ENCODE measurements at places on chromosomes 1 and 21.
A peak's percentile ranks its signal among the peaks of the same experiment; 100 is the strongest.

DNA sequence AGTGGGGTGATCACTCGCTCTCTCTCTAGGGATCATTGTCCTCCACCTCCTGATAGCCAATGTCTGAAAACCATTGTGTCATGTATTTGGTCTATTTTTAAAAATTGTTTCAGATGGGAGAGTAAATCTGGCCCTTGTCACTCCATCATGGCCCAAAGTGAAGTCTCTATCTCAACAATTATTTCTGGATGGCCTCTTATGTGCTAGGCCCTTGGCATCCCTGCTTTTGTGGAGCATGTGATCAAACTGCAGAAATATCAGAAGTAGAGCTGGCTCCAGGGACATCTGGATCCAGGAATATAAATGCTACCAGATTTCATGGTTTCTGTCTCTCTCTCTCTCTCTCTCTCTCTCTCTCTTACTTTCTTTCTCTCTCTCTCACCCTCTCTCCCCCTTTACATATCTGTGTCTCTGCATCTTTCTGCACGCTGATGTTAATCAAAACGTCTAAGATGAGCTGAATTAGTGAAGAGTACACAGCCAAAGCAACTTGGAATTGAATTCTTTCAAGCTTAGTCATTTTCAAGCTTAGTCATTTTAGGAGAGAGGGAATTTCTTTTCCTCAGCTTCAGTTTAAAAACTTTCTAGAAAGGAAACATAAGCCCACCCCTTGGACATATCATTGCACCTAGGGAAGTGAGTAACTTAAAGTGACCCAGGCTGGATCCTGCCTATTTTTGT is 47.4 kb upstream of the DOCK7 start:
- no peak for DNase-seq

DNA sequence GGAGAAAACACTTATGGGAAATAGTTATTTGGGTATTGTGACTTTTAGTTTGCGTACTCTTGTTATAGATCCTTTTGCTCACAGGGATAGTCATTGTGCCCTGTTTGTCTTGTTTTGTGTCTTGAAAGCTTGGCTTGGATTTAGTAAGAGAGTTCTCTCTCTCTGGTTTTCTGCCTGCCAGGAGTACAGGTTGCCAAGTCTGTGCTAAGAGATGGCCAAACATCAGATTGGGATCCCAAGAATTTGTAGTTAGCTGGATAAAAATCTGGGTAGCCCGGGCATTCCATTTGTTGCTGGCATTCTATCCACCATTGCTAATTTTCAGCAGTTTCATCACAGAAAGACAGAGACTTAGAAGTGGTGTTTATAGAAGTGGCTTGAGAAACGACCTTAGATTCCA is 222.2 kb downstream of the NRIP1 start:
- no peak for DNase-seq

- peak; percentile 85 for DNase-seq
Observed at GRCh38 chr1:201597551-201598230, 58.8 kb downstream of the NAV1 start.

- DNase-seq, result no peak
Observed at GRCh38 chr1:22494943-22495579, 43.4 kb downstream of the ZBTB40 start.

- no peak for DNase-seq
Observed at GRCh38 chr1:230710543-230710904, 3.4 kb downstream of the AGT start.

GRCh38 chr1:161973924-161974845 is 49.5 kb downstream of the OLFML2B start:
- no peak for DNase-seq

- DNase-seq, result no peak
Observed at GRCh38 chr21:14771593-14771992, 225.5 kb upstream of the SAMSN1 start.

DNA sequence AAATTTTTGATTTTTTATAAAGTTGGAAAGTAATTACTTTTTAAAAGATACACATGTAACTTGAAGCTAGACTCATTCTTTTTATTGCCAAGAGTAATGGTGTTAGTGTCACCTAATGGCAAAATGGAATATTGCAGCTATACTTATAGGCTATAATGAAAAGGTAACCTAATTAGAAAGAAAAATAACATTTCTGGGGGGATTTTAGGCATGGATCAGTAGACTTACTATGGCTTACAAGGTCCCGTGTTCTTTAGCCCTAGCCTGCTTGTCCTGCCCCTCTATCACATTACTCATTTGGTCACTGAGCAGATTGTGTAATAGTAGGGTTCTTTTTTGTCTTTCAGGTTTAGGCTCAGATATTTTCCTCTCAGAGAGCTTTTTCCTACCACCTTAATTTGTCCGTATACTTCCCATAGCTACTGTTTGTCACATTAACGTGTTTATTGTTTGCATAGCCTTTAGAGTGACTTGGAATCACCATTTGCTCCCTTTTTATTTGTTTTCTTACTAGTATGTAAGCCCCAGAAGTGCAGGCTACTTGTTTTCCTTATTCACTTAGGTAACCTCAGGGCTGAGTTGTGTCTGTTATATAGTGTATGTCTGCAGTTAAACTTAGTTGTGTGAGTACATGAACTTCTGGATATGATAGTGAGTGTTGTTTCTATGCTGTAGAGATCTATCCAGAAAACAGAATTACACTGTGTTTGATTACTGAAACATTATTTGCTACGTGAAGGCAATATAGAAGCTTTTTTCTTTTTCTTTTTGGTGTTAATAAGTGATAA is 58.7 kb downstream of the RABGAP1L start:
- no peak for DNase-seq

- DNase-seq, result no peak
Observed at GRCh38 chr1:46039571-46040052, 92.8 kb downstream of the PIK3R3 start.

- DNase-seq, result no peak
Observed at GRCh38 chr1:115925467-115925866, 50.8 kb upstream of the SLC22A15 start.

GRCh38 chr1:85289848-85290335 is 13.5 kb upstream of the BCL10 start:
- DNase-seq, result no peak

GRCh38 chr1:24126018-24126671 is 14.2 kb upstream of the MYOM3 start:
- no peak for DNase-seq

DNA sequence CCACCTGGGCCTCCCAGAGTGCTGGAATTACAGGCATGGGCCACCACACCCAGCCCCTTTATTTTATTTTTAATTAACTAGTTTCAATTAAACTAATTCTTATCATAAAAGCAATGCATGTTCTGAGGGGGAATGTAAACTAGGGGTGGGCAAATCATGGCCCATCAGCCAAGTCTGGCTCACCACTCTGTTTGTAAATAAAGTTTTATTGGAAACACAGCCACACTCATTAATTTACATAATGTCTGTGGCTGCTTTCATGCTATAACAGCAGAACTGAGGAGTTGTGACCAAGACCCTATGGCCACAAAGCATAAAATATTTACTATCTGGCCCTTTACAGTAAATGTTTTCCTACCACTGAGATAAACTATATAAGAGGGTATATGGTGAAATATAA is 28.7 kb upstream of the IPO9 start:
- no peak for DNase-seq

GRCh38 chr1:205042911-205043806 is at the start of gene CNTN2:
Gene CNTN2, plus strand, starts transcription at chr1:205043212. Its CDS starts 9,974 bp downstream, at chr1:205053186.
- DNase-seq, result peak; percentile 10

- DNase-seq, result no peak
Observed at GRCh38 chr1:53799141-53799540, 39.0 kb downstream of the NDC1 start.

- DNase-seq, result no peak
Observed at GRCh38 chr1:172377565-172377964, 42.9 kb upstream of the C1orf105 start.

GRCh38 chr1:90579212-90579802 is 137.8 kb downstream of the BARHL2 start:
- DNase-seq, result no peak

GRCh38 chr1:167409183-167409582 is 109.1 kb downstream of the CD247 start:
- peak; percentile 22 for DNase-seq

GRCh38 chr1:53089478-53090226 is 27.6 kb downstream of the PODN start:
- DNase-seq, result peak; percentile 42

- peak; percentile 85 for DNase-seq
Observed at GRCh38 chr1:41268154-41268770, 26.2 kb upstream of the SCMH1 start.

- DNase-seq, result peak; percentile 21
Observed at GRCh38 chr1:24155011-24155782, 12.3 kb upstream of the IL22RA1 start.

- no peak for DNase-seq
Observed at GRCh38 chr1:22121421-22121911, 21.4 kb downstream of the WNT4 start.

- DNase-seq, result no peak
Observed at GRCh38 chr1:198467342-198467741, 73.1 kb downstream of the ATP6V1G3 start.

- DNase-seq, result peak; percentile 34
Observed at GRCh38 chr1:9539829-9540550, 725 bp downstream of the SLC25A33 start.

DNA sequence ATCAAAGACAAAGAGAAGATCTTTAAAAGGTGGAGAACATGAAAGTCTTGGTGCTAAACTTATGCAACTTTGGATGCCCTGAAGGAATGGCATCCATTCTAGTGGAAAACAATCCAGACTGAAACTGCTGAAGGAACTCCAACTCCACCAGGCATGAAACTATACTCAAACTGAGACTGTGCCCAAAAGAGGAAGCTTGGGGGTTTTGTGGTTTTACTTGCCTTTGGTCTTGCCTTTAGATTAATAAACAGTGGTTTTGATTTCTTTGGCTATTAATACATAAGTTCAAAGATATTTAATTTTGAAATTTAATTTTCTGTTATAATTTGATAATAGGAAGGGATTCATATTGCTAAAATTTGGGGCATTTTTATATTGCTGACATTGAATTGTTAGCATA is 17.4 kb upstream of the SLC30A10 start:
- DNase-seq, result no peak

DNA sequence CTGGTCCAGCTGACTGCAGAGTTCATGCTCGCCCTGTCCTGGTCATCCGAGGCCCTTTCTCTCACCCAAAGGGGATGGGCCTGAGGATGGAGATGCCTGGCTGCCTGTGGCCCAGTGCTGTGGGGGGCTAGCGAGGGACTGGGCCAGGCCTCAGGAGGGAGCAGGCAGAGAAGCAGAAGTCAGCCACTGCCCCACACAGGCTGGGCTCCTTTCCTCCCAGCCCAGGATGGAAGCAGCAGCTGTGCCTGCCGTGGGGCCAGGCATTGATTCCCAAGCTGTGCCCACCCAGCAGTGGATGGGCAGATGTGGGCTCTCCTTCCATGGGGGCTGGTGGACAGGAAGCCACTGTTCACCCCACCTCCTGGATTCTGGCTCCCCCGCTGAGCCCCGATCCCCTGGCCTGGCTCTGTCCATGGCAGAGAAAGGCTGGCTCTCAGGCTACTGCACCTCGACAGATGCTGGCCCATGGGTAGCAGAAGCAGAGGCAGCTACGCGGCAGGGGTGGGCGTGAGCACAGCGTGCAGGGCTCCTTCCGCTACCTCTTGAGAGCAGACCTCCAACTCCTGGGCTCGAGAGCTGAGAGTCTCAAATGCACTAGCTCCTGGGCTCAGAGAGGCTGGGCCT is 24.6 kb downstream of the RUNX3 start:
- DNase-seq, result no peak

- DNase-seq, result no peak
Observed at GRCh38 chr21:28671549-28672195, 321.0 kb downstream of the LTN1 start.

GRCh38 chr1:18641005-18641941 is 10.6 kb downstream of the PAX7 start:
- DNase-seq, result no peak

- DNase-seq, result peak; percentile 20
Observed at GRCh38 chr1:240732390-240732789, 120.4 kb upstream of the GREM2 start.

GRCh38 chr1:207619871-207620542 is 24.9 kb upstream of the CR1L start:
- DNase-seq, result peak; percentile 38

DNA sequence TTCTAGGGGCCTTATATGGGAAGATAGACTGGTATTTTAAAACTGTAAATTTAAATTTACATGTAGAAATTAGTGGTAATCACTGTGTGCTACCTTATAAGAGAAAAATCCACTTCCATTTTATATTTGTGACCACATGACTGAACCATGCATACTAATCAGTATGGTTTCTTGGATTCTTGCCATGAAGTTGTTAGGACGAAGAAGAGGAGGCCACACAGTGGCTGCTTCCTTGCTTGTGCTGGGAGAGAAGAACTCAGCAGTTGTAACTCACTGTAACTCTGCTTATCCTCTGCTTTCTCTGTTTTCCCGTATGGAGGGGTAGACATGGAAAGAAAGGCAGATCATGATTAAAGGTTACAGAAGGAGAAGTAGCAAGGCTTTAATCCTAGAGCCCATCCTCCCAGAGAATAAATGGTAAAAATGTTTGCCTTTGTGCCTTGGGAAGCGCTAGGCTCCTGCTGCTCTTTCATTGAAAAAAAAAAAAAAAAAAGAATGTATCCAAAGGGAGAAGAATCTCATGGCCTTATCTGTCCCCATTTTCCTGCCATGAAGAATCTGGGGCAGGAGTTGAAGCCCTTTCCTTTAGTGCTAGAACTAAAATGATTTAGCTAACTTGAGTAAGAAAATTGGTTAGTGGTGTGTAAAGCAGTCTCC is 32.4 kb downstream of the KCTD3 start:
- DNase-seq, result no peak

- DNase-seq, result no peak
Observed at GRCh38 chr1:180675586-180675985, 43.8 kb downstream of the XPR1 start.

DNA sequence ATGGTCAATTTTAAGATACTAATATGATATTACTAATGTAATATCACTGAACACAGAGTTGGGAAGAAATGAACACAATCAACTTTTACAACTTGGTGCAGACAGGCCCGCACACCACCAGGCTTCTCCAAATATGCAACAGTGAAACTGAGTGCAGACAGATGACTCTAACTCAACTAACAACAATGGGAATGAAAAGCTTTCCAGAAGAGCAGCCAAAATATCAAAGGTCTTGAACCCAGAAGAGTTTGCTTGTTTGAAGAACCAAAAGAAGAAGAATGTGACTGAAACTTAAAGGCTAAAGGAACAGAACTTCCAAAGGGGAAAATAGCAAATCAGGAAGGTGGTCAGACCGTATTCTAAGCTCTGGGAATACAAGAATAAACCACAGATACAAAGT is 89.8 kb upstream of the COL11A1 start:
- DNase-seq, result no peak

DNA sequence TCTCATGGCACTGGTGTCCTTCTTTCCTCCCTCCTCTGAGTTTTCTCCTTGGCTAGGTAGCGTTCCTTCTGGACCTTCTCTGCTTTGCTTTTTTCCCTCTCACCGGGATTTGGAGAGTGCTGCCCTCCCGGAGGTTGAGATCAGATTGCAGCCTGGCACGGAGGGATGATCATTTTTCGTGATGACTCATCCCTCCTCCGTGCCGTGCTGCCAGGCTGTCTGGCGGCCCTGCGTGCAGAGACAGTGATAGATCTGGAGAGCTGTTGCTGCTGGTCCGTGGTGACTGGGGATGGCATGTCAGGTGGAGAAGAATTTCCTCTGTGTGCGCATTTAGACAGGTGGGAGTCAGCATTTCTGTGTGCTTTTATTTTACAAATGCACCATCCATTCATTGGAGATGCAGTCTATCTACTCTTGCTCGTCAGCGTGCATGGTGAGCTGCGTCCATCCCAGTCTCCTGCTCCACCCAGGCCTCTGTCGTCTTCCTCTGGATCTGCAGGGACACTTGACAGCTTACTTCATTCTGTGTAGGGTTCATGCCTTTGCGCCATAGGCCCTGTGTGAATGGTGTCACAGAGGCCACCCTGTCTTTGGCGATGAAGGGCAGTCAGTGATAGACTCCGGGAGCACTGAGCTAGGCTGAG is 104.4 kb downstream of the PCBP3 start:
- DNase-seq, result peak; percentile 7

Measured in Calu3 (cell line).